ENCODE measurements at places on chromosomes 12 and 14.

GRCh38 chr14:88196925-88197324 is 126.1 kb downstream of the KCNK10 start:
- no peak for DNase-seq

GRCh38 chr14:61107869-61108493 is 126.9 kb downstream of the SLC38A6 start:
- DNase-seq, result no peak

DNA sequence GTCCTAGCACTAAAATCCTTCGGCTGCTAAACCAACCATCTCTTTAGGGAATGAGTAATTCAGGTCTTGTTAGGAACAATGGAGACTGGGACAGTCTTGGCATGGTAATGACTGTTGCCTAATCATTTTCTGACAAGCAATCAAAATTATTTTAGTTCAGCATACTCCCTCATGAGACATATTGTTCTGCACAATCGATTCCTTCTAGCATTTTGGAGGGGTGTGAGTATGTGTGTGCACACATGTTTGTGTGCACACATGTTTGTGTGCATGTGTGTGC is 2.1 kb upstream of the KRT1 start:
- DNase-seq, result no peak

DNA sequence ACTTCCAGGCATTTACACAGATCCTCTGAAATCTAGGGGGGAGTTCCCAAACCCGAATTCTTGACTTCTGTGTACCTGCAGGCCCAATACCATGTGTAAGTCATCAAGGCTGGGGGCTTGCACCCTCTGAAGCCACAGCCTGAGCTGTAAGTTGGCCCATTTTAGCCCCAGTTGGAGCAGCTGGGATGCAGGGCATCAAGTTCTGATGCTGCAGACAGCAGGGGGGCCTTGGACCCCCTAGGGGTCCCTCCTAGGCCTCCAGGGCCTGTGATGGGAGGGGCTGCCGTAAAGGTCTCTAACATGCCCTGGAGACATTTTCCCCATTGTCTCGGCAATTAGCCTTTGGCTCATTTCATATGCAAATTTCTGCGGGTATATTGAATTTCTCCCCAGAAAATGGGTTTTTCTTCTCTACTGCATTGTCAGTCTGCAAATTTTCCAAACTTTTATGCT is 59.5 kb downstream of the LRIG3 start:
- DNase-seq, result no peak

DNA sequence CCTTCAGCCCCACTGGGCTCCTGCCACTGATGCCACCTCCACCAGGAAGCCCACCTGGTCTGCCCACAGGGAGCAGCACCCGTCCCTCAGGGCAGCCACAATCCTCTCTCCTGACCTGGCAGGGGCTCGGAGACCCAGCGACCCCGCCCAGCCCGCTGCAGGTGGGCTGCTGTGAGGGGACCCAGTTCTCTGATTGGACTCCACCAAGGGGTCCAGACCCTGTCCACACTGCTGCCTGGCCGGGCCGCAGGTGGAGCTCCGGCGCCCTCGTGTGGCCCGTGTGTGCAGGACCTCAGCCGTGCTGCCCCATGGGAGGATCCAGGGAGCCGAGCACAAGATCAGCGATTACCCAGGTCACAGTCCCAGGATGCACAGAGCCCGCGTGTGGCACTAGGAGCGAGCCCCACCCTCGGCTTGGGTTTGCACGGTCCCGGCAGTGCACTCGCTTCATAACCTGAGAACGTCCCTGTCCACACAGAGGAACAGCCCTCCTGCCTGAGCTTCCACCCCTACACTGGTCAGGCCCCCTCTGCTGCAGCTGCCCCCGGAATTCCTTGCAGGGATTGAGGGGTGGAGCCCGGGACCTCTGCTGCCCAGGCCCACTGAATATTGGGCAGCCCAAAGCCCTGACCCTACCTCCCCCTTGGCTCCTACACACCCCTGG is 35.4 kb upstream of the TMEM179 start:
- no peak for DNase-seq

DNA sequence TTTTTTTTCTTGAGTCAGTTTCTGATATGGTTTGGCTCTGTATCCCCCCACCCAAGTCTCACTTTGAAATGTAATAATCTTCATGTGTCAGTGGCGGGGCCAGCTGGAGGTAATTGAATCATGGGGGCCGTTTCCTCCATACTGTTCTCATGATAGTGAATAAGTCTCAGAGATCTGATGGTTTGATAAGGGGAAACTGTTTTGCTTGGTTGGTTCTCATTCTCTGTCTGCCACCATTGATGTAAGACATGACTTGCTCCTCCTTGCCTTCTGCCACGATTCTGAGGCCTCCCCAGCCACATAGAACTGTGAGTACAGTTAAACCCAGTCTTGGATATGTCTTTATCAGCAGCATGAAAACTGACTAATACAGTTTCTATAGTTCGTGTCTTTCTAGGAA is 42.9 kb downstream of the WNK1 start:
- DNase-seq, result no peak

DNA sequence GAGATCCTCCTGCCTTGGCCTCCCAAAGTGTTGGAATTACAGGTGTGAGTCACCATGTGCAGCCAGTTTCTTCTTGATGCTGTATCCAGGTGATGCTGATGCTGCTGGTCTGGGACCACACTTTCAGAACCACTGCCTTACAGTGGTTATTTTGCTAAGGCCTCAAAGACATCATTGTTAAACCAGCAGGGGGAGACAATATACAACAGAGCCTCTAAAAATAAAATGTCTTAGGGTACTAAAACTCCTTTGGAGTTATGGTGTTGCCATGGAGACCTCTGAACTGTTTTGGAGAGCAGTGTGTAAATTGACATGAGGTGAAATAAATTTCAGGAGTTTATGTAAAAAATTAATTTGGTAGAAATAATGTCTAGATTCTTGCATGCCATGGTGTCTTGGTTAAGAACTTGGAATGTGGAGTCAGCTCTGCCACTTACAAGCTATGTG is 1.1 kb upstream of the ARG2 start:
- peak; percentile 39 for DNase-seq

DNA sequence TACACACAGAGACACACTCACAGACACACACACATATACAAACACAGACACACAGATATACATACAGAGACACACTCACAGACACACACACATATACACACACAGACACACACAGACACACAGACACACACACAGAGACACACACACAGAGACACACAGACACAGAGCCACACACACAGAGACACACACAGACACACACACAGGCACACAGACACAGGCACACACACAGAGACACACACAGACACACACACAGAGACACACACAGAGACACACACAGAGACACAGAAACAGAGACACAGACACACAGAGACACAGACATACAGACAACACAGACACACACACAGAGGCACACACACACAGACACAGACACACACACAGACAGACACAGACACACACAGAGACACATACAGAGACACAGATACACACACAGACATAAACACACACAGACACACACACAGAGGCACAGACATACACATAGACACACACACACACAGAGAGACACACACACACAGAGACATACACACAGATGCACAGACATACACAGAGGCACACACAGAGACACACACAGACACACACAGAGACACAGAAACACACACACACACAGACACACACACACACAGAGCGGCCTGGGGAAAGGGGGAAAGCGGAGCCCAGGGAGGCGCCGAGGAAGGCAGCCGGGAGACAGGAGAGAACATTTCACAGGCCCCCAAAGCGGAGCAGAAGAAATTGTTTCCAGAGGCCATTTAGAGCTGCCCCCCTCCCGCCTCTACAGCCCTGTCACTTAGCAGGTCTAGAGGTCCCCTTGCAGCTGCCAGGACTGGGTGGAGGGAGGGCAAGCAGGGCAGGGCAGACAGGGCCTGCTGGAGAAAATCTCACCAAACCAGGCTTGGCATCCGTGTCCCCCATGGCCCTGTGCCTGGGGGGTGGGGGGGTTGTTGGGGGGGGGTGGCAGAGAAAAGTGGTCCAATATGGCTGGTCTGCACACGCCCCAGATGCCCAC is 38.9 kb downstream of the SERPINA3 start:
- DNase-seq, result no peak

DNA sequence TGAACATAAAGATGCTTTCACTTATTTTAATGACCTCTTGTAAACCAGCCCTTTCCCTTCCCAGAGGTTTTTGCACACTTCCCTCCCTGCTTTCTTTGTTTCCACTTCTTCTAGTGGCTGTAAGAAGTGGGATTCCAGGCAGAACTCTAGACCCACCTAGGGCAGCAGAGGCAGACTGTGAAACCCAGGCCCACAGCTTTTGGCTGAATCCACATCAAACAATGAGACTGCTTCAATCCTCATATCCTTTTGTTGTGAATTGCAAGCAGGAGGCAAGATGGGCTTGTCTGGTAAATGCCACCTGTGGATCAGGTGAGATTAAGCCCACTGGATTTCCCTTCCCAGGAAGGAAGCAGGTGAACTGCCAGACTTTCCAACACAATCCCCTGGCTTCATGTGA is 12.8 kb downstream of the CCDC177 start:
- DNase-seq, result no peak

DNA sequence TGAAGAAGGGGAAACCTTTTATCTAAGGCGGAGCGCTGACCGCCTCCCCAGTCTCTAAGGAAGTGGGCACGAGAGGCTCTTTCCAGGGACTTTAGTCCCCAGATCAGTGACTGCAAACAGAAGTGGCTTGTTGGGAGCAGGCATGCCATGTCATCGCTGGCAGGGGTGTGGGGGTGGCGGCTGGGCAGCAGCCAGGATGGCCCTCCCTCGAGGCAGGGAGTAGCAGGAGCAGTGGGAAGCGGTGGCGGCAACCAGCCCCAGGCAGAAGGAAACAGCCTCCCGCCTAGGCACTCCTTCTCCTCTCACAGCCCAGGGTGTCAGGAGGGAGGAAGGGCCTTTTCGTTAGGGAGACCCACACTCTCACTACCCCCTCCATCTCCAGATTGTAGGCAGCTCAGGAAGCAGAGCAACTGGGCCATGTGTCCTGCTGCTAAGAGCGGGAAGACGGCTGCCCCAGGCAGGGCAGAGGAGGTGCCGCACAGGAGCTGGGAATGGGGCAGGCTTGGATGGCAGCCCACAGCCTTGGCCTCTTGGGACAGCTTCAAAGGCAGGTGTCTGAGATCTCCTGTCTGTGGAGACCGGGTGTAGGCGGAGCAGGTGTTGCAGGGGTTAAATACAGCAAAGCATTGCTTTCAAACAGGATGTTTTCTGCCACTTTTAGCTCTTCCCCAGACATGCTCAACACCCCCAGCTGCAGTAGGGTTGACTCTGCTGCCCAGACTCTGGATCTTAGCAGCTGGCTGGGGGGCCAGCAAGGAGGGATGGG is 21.8 kb downstream of the VDR start:
- no peak for DNase-seq

DNA sequence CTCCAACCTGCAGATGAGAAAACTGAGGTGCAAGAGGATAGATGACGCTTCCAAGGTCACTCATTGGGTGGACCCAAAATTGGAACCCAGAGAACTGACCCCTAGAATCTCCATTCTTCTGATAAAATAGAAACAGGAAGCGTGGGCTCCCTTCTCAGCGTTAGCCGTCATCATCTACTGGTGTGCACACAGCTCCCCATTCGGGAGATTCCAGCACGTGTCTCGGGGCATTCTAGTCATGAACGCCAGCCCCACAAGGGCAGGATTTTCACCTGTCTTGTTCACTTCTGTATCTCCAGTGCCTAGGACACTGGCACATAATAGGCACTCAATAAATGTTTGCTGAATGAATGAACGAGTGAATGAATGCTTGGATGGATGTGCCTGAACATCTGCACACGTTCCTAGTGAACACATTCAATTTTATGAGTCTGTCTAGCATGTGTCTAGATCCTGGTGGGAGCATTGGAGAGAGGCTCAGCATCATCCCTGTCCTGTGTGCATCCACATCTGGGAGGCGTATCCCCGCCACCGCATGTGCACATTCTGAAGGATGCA is 30.5 kb downstream of the RASAL1 start:
- no peak for DNase-seq

DNA sequence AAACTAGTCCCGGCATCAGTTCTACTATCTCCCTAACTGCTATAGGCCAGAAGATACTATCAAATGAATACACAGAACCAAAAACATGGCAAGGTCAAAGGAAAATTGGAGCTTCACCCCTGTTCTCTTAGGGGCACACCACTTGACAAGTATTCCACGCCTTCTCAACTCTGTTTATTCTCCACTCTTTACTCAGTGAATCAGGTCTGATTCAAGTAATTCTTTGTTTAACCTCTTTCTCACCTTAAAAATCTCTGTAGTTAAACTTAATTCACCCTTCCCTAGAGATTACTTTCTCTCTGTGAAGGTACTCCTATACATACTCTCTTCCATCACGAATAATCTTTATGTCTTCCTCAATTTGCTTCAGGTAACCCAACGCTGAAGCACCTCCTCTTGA is 248.9 kb downstream of the MED13L start:
- no peak for DNase-seq

- no peak for DNase-seq
These were observed 6.1 kb upstream of the ASIC1 start for GRCh38 chr12:50051101-50051806.

GRCh38 chr14:94857950-94858349 is 88.0 kb upstream of the GSC start:
- no peak for DNase-seq

GRCh38 chr12:31951939-31952338 is 7.3 kb upstream of the RESF1 start:
- DNase-seq, result no peak

DNA sequence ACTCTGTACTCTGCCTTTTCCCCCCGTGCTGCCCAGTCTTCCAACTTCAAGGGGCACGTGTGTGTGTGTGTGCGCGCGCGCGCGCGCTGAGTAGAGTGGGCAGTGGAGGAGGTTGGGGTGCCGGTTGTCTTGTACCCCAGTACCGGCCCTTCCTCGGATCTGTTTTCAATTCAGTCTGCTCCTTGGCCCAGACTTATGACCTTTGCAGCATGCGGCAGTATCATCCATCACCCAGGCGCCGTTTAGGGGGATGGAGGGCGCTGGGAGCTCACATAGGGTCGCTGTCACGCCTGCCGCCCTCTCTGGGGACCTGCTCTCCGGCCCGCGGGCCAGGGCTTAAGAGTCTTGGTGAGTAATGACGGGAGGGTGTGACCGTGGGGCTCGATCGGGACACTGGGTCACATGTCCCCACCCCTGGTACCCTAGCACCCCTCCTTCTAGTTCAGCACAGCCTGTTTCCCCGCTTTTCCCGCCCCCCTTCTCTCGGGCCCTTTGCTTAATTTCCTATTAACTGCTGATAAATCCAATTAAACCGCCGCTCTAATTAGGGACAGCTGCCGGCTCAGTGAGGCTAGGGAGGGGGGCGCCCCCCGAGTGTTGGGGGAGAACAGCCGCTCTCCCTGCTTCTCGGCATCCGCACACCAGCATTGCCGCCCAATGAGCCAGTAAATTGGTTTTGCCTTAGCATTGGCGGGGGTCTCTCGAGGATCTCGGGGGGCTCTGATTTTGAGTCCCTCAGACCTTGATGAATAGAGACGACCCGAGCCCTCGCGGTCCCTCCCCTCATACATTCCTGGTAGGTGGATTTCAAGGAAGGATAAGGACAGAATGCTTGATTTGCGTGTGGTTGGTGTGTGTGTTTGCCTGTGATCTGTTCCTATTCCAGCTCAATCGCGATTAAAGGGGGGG is 9.3 kb downstream of the STAC3 start:
- no peak for DNase-seq
